Muscle of leg (tissue), 16 donors: ENCODE measurements at places on chromosomes 7 and 10. TPM values are rescaled to one million over a fixed set of nuclear protein-coding genes. Genes with fewer than 3 reads are reported as not detected.

DNA sequence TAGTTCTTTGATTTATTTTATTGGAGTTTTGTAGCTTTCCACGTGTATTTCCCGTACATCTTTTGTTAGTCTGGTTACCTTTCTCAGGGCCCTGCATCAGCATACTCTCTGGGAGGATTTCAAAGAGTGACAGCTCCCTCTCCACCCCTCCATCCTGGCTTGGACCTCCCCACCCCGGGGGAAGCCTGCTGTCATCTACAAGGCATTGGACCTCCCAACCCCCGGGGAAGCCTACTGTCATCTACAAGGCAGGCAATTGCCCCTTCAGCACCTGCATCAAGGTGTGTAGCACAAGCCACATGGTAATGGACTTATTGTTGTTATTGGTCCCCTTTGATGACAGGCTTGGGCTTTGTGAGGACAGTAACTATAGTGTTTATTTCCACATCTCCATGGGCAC, 390.1 kb downstream of the TCERG1L start:
- H3K27ac ChIP-seq = no peak overlapping the region
- no peaks in the 10 kb centered on the region for H3K4me1 ChIP-seq
- H3K36me3 ChIP-seq = no peaks in the 10 kb centered on the region
- H3K4me3 ChIP-seq = no peak overlapping the region

DNA sequence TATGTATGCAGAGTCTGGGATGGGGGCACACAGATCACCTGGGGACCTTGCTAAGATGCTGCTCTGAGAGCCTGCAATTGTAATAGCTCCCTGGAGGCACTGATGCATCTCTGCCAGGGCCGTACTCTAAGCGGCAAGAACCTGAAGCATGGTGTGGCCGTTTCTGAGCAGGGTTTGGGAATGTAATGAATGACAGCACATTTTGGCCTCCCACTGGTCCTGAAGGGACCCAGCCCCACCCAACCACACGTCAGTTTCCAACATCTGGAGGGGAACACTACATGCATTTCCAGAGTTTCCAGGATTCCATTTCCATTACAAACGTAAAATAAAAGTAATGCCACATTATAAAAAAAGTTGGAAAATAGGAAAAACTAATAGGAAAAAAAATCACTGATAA, 14.0 kb downstream of the ZCCHC24 start:
- peak overlapping the region; percentile 88 for H3K27ac ChIP-seq
- peak; percentile 84 for DNase-seq
- no peaks in the 10 kb centered on the region for H3K27me3 ChIP-seq
- peaks cover 63% of the 10 kb centered on the region for H3K4me1 ChIP-seq
- no peak overlapping the region for H3K4me3 ChIP-seq

- no peak for DNase-seq
- no peak overlapping the region for H3K4me3 ChIP-seq
- peaks cover 6% of the 10 kb centered on the region for H3K4me1 ChIP-seq
- H3K36me3 ChIP-seq = no peaks in the 10 kb centered on the region
Measured at GRCh38 chr10:61751599-61751998, 88.9 kb downstream of the CABCOCO1 start.

- H3K27ac ChIP-seq = no peak overlapping the region
- DNase-seq = no peak
- H3K36me3 ChIP-seq = no peaks in the 10 kb centered on the region
- H3K4me3 ChIP-seq = no peak overlapping the region
- H3K4me1 ChIP-seq = no peaks in the 10 kb centered on the region
- peaks cover 32% of the 10 kb centered on the region for H3K27me3 ChIP-seq
Measured at GRCh38 chr10:100766693-100767421, 21.5 kb downstream of the PAX2 start.

DNA sequence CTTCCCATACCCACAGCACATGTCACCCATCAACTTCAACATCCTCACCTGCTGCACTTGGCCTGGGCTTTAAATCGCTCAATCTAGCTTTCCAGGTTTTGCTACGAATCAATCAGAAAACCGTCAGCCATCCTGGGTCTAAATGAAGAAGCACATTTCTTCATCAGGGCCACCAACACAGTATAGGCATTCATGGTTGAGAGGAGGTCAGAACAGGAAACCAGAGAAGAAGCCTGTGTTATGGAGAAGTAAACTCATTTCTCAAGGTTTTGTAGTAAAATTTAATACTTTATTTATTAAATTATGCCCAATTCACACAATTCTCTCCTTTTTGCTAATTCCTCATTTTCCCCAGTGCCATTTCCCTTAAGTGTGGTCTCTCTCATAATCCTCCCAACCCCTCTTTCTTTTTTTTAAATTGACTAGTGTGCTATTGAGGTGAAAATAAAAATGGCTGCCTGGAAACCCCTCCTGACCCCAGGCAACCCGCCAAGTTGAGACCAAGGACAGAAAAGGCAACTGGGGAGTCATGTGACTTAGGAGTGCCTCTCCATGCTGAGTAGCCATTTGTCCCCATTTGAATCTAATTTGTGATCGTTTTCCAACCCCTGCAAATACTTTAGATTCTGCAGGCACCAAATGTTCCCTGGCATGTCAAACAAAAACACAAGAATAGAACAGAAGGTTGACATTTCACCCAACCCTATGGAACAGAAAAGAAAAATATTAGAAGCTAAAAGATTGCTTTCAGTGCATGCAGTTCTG, 181.1 kb upstream of the NAMPT start:
- H3K4me3 ChIP-seq = no peak overlapping the region
- DNase-seq = no peak
- H3K27me3 ChIP-seq = no peaks in the 10 kb centered on the region

DNA sequence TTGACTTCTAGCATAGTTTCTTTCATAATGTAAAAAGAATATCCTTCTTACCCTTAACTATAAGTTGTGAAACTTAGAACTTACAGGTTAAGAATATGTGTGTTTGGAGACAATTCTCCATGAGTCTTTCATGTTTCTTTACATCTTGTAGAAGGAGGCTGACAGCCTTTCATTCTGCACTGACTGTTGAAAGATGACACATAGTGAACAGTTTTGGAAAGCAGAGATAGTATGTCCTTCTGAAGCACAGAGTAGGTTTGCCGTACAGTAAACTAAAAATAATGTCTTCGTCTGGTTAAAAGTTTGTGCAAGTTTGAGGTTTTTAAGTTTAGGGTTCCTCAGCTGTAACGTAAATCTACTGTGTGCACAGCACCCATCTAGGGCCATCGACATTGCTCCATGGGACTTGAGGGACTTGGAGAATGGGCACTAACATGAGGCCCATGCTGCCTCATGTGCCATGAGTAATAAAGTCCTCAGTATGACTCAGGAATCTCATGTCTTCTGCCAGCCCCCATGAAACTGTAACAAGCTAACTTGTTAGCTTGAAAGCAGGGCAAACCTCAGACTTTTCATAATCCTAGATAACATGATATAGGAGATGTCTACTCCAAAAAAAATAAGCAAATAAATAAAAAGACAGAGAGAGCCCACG, 24.5 kb upstream of the ELAPOR2 start:
- H3K4me1 ChIP-seq = no peaks in the 10 kb centered on the region
- no peaks in the 10 kb centered on the region for H3K36me3 ChIP-seq
- no peak overlapping the region for H3K27ac ChIP-seq
- no peaks in the 10 kb centered on the region for H3K27me3 ChIP-seq
- no peak for DNase-seq
- H3K4me3 ChIP-seq = no peak overlapping the region

GRCh38 chr10:77072836-77073662, 564.6 kb downstream of the KCNMA1 start:
- H3K4me3 ChIP-seq = no peak overlapping the region
- no peaks in the 10 kb centered on the region for H3K27me3 ChIP-seq
- H3K4me1 ChIP-seq = peaks cover 22% of the 10 kb centered on the region
- peak; percentile 83 for DNase-seq
- H3K27ac ChIP-seq = no peak overlapping the region
- H3K36me3 ChIP-seq = no peaks in the 10 kb centered on the region

DNA sequence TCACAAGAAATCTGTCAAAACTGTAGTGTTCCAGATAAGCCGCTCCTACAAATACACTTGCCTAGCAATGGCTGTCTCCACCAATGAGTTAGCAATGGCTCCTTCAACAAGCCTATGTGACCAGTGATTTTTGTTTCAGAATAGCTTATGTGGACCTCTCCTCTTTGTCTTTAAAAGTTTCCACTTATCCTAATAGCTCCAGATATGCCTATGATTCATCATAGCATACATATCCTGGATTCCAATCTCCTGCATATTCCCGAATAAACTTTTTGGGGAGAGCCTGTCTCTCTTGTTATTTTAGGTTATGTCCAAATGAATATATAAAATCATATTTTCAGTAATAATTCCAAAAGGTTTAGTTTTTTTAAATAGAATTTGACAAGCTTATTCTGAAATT, 510.6 kb downstream of the ARL4A start:
- no peaks in the 10 kb centered on the region for H3K27me3 ChIP-seq
- no peaks in the 10 kb centered on the region for H3K36me3 ChIP-seq
- H3K4me1 ChIP-seq = no peaks in the 10 kb centered on the region
- H3K27ac ChIP-seq = no peak overlapping the region
- no peak for DNase-seq
- no peak overlapping the region for H3K4me3 ChIP-seq

DNA sequence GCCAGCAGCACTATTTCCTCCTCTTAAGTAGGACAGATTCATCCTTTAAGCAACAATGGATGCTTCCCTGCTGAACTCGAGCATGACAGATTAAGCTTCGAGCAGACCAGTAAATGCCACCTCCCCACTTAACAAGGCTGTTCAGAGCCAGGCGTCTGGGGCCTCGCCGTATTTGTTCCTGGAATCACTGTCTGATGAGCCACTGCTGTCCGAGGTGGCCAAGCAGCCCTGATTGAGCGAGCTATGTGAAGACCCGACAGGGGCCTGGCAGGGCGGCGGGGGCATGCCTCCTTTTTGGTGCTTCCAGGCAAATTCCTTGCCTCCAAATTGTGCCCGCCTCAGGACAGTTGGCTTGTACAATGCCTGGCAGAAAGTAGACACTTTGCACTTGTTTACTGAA, 862.6 kb downstream of the NRG3 start:
- H3K4me1 ChIP-seq = no peaks in the 10 kb centered on the region
- H3K4me3 ChIP-seq = no peak overlapping the region
- H3K36me3 ChIP-seq = no peaks in the 10 kb centered on the region

DNA sequence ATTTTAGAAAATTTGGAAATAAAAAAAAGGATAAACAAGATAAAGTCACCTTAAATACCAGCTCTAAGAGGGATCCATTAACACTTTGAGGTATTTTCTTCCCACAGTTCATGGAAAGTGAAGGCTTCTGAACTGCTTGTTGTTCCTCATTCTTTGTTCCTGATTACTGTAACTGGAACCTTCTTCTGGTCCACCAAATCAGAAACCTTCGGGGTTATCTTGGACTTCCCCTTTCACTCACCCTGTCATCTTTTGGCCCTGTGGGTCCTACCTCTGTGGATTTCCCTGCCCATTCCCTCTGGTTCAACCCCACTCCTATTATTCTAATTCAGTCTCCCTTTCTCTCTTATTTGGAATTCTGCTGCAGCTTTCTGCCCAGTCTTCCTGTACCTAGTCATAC, 116.5 kb upstream of the PRPS1L1 start:
- no peak overlapping the region for H3K27ac ChIP-seq
- no peaks in the 10 kb centered on the region for H3K27me3 ChIP-seq
- H3K4me1 ChIP-seq = no peaks in the 10 kb centered on the region
- peak; percentile 47 for DNase-seq
- no peaks in the 10 kb centered on the region for H3K36me3 ChIP-seq
- no peak overlapping the region for H3K4me3 ChIP-seq

DNA sequence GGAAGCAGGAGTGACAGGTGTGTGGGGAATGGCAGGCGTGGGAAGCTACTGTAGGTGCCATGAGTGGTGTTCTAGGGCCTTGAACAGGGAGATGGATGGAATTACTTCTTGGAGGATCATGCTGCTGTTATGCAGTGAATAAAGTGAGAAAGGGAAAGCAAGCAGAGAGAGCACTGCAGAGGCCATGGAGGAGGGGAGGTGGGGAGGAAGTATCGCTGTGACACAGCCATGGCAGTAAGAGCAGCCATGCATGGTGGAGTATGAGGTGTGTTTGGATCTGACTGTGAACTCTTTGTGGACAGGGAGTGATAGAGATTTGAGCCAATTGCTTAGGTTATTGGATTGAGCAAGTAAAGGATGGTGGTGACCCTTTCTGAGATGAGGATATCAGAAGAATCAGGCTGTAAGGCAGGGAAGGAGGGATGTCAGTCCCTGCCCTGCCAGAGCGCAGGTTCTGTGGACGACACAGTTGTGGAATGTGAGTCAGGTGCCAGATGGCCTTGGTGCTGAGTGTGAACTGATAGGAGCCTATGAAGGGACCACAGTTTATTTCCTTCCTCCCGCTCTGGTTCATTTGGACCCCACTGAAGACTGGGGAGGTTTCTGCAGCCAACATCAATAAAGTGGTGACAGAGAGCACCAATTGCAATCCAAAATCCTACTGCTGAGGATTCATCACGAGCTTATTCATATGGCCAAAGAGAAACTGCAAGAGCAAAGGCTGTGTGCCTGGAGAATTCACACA, 105.5 kb upstream of the TMEM72 start:
- H3K4me1 ChIP-seq = peaks cover 54% of the 10 kb centered on the region
- H3K27ac ChIP-seq = peak overlapping the region; percentile 72
- no peak overlapping the region for H3K4me3 ChIP-seq
- no peaks in the 10 kb centered on the region for H3K36me3 ChIP-seq
- DNase-seq = peak; percentile 82

DNA sequence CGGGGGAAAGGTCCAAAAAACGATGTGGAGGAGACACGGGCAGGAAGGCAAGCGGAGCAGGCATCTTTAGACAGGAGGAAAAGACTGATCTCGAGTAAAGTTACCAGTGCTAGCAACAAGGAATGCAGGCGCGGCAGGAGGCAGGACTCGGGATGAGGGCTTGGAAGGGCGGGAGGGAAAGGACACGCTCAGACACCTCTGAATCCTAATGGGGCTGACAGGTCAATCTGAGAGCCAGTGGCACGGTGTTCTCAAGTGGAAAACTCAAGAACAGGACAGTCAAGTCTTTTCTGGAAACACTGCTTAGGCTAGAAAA, 155.3 kb upstream of the COBL start:
- H3K4me1 ChIP-seq = peaks cover 9% of the 10 kb centered on the region
- no peaks in the 10 kb centered on the region for H3K36me3 ChIP-seq
- peaks cover 14% of the 10 kb centered on the region for H3K27me3 ChIP-seq
- no peak overlapping the region for H3K27ac ChIP-seq
- H3K4me3 ChIP-seq = no peak overlapping the region

GRCh38 chr7:87512906-87513305, 37.4 kb upstream of the ABCB4 start:
- H3K27me3 ChIP-seq = no peaks in the 10 kb centered on the region
- peaks cover 6% of the 10 kb centered on the region for H3K4me1 ChIP-seq
- no peaks in the 10 kb centered on the region for H3K36me3 ChIP-seq
- DNase-seq = peak; percentile 95
- no peak overlapping the region for H3K27ac ChIP-seq
- no peak overlapping the region for H3K4me3 ChIP-seq

GRCh38 chr7:135238112-135238744, 4.6 kb downstream of the STRA8 start:
- no peaks in the 10 kb centered on the region for H3K27me3 ChIP-seq
- no peak for DNase-seq
- no peaks in the 10 kb centered on the region for H3K36me3 ChIP-seq
- H3K4me3 ChIP-seq = no peak overlapping the region
- H3K27ac ChIP-seq = no peak overlapping the region
- H3K4me1 ChIP-seq = peaks cover 10% of the 10 kb centered on the region

The TNKS2 gene
- 26.8 TPM for total RNA-seq

The EN2 gene
- 0.09 TPM for total RNA-seq

The PNLIPRP2 gene
- 0.49 TPM for total RNA-seq

The NHLRC2 gene
- 14.2 TPM for total RNA-seq
